WTC11 (cell line): ENCODE measurements at places on chromosomes 11 and 22.
A peak's percentile ranks its signal among the peaks of the same experiment; 100 is the strongest.

DNA sequence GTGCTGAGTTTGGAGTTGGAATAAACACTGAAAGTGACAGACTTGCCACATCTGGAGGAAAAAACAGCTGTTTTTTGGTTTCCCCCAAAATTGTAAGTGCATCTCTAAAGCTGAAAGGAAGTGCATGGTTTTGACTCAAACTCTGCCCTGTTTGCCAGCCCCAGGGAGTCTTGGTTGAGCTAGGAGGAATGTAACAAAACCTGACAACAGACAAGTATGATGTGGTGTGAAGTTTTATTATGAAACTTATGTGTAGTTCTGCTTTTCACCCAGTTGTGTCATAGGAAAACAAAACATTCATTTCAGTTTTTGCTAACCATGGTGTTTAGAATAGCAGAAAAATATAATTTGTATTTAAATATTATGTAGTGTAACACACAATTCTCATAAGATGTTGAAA lies 31.7 kb upstream of the PDE3B start:
- H3K36me3 ChIP-seq, result no peaks in the 10 kb centered on the region; the same call in 1 of the 2 replicates
- no peak overlapping the region for H3K27ac ChIP-seq
- H3K4me1 ChIP-seq, result no peaks in the 10 kb centered on the region
- DNase-seq, result no peak
- no peaks in the 10 kb centered on the region for H3K27me3 ChIP-seq

- peaks cover 33% of the 10 kb centered on the region for H3K4me1 ChIP-seq
- no peaks in the 10 kb centered on the region for H3K36me3 ChIP-seq
- no peak for DNase-seq
- H3K4me3 ChIP-seq, result no peak overlapping the region
- H3K27me3 ChIP-seq, result peaks cover 50% of the 10 kb centered on the region
Measured at GRCh38 chr22:43345761-43346301, 2.7 kb upstream of the SCUBE1 start.

DNA sequence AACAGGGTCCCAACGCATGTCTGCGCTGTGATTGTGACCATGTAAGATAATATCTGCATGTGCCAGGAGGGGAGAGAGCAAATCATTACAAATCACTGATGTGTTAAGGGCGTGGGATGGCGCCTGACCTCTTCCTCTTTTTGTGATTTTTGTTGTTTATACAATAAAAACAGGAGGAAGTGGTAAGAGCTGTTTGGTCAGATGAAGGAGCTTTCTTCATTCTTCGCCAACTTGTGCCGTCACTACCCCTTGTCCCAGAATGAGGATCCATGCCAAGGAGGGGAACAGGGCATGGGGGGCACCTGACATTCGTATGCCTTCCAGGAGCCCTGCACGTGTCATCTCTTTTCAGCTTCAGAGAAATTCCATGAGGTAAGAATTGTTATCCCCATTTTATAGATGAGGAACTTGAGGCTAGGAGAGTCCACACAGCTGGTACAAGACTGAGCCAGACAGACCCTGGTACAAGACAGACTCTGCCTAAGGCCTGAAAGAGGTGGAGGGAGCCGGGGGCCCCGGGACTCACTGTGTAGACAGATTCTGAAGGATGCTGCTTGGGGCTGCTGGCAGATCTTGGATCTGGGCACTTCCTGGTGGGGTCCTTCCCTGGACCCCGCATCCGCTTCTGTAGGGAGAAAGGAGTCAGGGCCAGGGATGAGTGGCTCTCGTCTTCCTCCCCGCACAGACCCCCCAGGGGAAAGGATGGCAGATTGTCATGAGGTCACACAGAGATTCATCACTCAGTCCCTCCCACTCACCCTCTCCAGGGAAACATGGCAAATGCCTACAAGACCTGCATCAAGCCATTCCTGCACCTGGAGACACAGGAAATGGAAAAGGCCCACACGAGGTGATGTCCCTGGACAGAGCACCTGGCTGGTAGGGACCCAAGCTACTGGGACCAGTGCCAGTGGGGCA lies 34.6 kb downstream of the NFAM1 start:
- no peak for DNase-seq
- no peaks in the 10 kb centered on the region; the same call in 1 of the 2 replicates for H3K27me3 ChIP-seq
- H3K36me3 ChIP-seq, result no peaks in the 10 kb centered on the region
- no peak overlapping the region for H3K4me3 ChIP-seq
- peaks cover 15% of the 10 kb centered on the region for H3K4me1 ChIP-seq

DNA sequence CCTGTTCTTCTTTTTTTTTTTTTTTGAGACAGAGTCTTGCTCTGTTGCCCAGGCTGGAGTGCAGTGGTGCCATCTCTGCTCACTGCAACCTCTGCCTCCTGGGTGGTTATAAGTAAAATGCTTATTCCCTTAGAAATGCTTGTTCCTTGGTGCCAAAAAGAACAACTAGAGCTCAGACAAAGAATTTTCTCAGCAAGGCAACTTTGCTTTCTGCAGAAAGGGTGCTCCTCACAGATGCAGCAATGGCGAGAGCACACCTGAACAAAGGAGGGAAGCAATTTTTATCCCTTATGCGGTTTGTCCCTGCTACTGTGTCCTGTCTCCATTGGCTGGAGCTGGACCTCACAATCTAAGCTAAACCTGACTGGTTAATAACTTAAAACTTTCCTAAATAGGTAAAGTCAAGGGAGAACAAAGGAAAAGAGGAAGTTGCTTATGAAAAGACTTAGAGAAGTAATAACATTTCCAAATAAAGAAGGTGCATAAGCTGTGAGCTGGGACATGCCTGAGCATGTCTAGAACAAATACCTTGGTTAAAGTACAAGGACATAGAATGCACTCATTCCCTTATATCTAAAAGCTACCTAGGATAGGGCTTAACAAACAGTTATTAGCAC lies 90.0 kb upstream of the PRR5 start:
- H3K36me3 ChIP-seq, result peaks cover 31% of the 10 kb centered on the region
- 0 out of 2 replicates have a peak, but pooled peaks cover 6% of the 10 kb centered on the region for H3K4me1 ChIP-seq
- peaks cover 9% of the 10 kb centered on the region for H3K27me3 ChIP-seq
- H3K27ac ChIP-seq, result no peak overlapping the region
- DNase-seq, result no peak

GRCh38 chr22:26516503-26516902 lies 4.2 kb upstream of the TFIP11 start:
- no peak overlapping the region for H3K27ac ChIP-seq
- H3K4me1 ChIP-seq, result peaks cover 17% of the 10 kb centered on the region
- H3K4me3 ChIP-seq, result no peak overlapping the region

GRCh38 chr11:110049501-110050200 lies 43.5 kb upstream of the ZC3H12C start:
- no peaks in the 10 kb centered on the region for H3K4me1 ChIP-seq
- no peaks in the 10 kb centered on the region; the same call in 1 of the 2 replicates for H3K27me3 ChIP-seq
- peaks cover 19% of the 10 kb centered on the region for H3K36me3 ChIP-seq
- no peak overlapping the region for H3K4me3 ChIP-seq
- H3K27ac ChIP-seq, result no peak overlapping the region
- no peak for DNase-seq

GRCh38 chr11:46521961-46522681 lies 71.7 kb downstream of the AMBRA1 start:
- no peak for DNase-seq
- peaks cover 36% of the 10 kb centered on the region for H3K4me1 ChIP-seq
- no peaks in the 10 kb centered on the region for H3K27me3 ChIP-seq

- peak overlapping the region; percentile 67; the same call in 1 of the 2 replicates for H3K27ac ChIP-seq
- peaks cover 20% of the 10 kb centered on the region for H3K4me1 ChIP-seq
- peaks cover 5% of the 10 kb centered on the region for H3K27me3 ChIP-seq
- H3K36me3 ChIP-seq, result peaks cover 2% of the 10 kb centered on the region
- DNase-seq, result no peak
Measured at GRCh38 chr11:67997475-67997921, 6.4 kb downstream of the UNC93B1 start.

GRCh38 chr11:120376547-120377182 lies 40.5 kb downstream of the ARHGEF12 start:
- peaks cover 16% of the 10 kb centered on the region for H3K36me3 ChIP-seq
- 0 out of 2 replicates have a peak overlapping the region, but pooled peaks have one; percentile 69 for H3K27ac ChIP-seq
- peaks cover 21% of the 10 kb centered on the region for H3K4me1 ChIP-seq
- no peak for DNase-seq
- no peaks in the 10 kb centered on the region for H3K27me3 ChIP-seq
- H3K4me3 ChIP-seq, result no peak overlapping the region

- peak; percentile 77 for DNase-seq
- H3K27ac ChIP-seq, result peak overlapping the region; percentile 84; the same call in 1 of the 2 replicates
- peaks cover 7% of the 10 kb centered on the region for H3K27me3 ChIP-seq
- no peaks in the 10 kb centered on the region for H3K36me3 ChIP-seq
- peak overlapping the region; percentile 87 for H3K4me3 ChIP-seq
Measured at GRCh38 chr11:59560290-59560701, 49.0 kb downstream of the OR4D9 start.

DNA sequence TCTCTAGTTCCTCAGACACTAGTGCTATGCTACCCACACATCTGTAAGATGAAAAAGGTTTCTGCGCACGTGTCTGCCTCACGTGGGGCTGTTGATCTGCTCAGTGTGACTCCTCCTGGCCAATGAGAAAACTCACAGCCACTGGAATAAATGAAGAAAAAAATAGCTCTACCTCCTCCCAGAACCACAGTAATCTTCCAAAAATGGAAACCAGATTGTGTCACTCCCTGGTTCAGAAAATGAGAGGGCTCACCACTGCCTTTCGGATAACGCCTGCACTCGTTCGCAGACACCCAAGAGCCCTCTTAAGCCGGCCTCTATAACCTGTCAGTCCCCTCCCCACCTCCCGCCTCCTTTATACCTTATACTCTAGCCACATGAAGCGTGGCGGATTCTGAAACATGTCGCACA lies 5.1 kb downstream of the APBB1 start:
- no peaks in the 10 kb centered on the region for H3K27me3 ChIP-seq
- no peak for DNase-seq
- no peaks in the 10 kb centered on the region for H3K36me3 ChIP-seq
- H3K4me3 ChIP-seq, result no peak overlapping the region

GRCh38 chr11:116871248-116871647 lies 33.8 kb upstream of the APOA1 start:
- H3K27ac ChIP-seq, result no peak overlapping the region
- no peak overlapping the region for H3K4me3 ChIP-seq
- H3K27me3 ChIP-seq, result no peaks in the 10 kb centered on the region
- no peak for DNase-seq
- H3K36me3 ChIP-seq, result peaks cover 51% of the 10 kb centered on the region

- H3K27me3 ChIP-seq, result no peaks in the 10 kb centered on the region
- H3K4me1 ChIP-seq, result peaks cover 20% of the 10 kb centered on the region
- H3K27ac ChIP-seq, result no peak overlapping the region
- no peak overlapping the region for H3K4me3 ChIP-seq
Measured at GRCh38 chr11:110830747-110831146, 118.5 kb upstream of the ARHGAP20 start.

GRCh38 chr11:61141601-61142028 lies 19.6 kb downstream of the VPS37C start:
- no peaks in the 10 kb centered on the region for H3K27me3 ChIP-seq
- peaks cover 9% of the 10 kb centered on the region; the same call in 1 of the 2 replicates for H3K36me3 ChIP-seq
- no peak for DNase-seq
- no peak overlapping the region for H3K27ac ChIP-seq

- peak overlapping the region; percentile 100 for H3K27ac ChIP-seq
- peaks cover 69% of the 10 kb centered on the region for H3K36me3 ChIP-seq
- DNase-seq, result peak; percentile 95
- peaks cover 3% of the 10 kb centered on the region; the same call in 1 of the 2 replicates for H3K27me3 ChIP-seq
- peaks cover 49% of the 10 kb centered on the region for H3K4me1 ChIP-seq
- H3K4me3 ChIP-seq, result peak overlapping the region; percentile 99
Measured at GRCh38 chr11:62881579-62882430, 1.1 kb downstream of the SLC3A2 start.

- peaks cover 40% of the 10 kb centered on the region for H3K4me1 ChIP-seq
- H3K4me3 ChIP-seq, result no peak overlapping the region
- no peak overlapping the region for H3K27ac ChIP-seq
- H3K27me3 ChIP-seq, result peaks cover 4% of the 10 kb centered on the region
- DNase-seq, result no peak
Measured at GRCh38 chr11:117931971-117932370, 2.8 kb upstream of the TMPRSS13 start.

GRCh38 chr11:10900681-10901415 lies 43.0 kb upstream of the ZBED5 start:
- H3K27ac ChIP-seq, result no peak overlapping the region
- DNase-seq, result no peak
- H3K4me1 ChIP-seq, result peaks cover 4% of the 10 kb centered on the region; the same call in 1 of the 2 replicates
- no peaks in the 10 kb centered on the region for H3K36me3 ChIP-seq
- no peaks in the 10 kb centered on the region; the same call in 1 of the 2 replicates for H3K27me3 ChIP-seq

DNA sequence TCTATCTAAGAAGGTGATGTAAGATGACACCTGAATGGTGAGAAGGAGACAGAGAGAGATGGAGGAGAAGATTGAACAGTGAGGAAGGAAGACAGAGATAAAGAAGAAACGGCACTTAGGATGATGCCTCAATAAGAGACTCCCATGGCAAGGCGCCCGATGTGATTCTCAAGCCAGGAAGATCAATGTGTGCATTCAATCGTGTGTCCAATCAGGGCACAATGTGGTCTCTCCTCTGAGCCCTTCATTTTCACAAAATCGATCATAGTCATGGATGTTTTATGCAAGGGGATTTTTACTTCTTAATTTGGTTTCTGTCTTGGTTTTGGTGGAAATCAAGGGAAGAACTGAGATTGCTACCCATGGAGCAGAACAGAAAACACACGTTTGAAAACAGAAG lies 19.9 kb upstream of the TMPRSS13 start:
- peaks cover under 1% of the 10 kb centered on the region; the same call in 1 of the 2 replicates for H3K27me3 ChIP-seq
- no peak overlapping the region for H3K4me3 ChIP-seq
- no peak overlapping the region for H3K27ac ChIP-seq

GRCh38 chr11:79092791-79093353 lies 348.0 kb downstream of the TENM4 start:
- no peak for DNase-seq
- H3K36me3 ChIP-seq, result no peaks in the 10 kb centered on the region
- H3K27me3 ChIP-seq, result no peaks in the 10 kb centered on the region
- no peak overlapping the region for H3K4me3 ChIP-seq
- no peak overlapping the region for H3K27ac ChIP-seq

DNA sequence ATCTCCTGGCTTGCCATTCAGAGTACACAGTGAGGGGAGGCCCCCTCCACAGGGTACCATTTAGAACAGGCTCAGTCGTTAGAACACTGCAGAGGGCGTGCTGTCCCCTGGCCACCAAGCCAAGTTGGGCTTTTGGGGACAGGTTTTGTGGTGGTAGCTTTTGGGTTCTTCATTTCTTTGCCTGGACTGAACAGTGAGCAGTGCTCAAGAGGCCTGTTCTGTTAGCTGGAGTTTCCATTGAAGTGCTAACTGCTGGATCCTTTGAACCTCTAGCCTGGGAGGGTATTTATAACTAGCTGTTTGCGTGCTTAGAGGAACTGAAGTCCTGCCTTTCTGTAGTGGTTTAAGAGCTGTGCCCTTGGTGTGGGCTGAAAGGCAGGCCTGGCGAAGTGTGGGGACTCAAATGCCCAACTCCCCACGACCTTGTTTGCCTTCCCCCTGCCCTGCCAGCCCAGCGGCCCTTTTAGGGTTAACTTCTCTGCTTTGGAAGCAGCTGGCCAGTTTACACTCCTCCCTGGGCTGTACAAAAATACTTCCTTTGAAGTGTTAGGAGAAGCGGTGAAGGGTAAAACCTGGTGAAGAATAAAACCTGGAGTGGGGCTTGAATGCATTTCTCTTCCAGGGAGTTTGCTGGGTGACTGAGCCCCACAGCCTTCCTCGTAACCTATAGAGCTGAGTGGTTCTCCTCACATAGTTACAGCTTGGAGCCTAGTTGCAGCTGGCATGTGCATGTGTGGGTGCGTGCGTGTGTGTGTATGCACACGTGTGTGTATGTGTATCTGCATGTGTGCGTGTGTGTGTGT lies 34.6 kb downstream of the ZNRF3 start:
- H3K36me3 ChIP-seq, result no peaks in the 10 kb centered on the region
- peaks cover 62% of the 10 kb centered on the region for H3K4me1 ChIP-seq
- peak overlapping the region; percentile 52; the same call in 1 of the 2 replicates for H3K27ac ChIP-seq
- H3K27me3 ChIP-seq, result no peaks in the 10 kb centered on the region
- H3K4me3 ChIP-seq, result peak overlapping the region; percentile 1
- no peak for DNase-seq

GRCh38 chr11:45298718-45299117 lies 12.6 kb upstream of the SYT13 start:
- H3K36me3 ChIP-seq, result no peaks in the 10 kb centered on the region
- peaks cover 92% of the 10 kb centered on the region for H3K27me3 ChIP-seq
- peak overlapping the region; percentile 83 for H3K27ac ChIP-seq
- peaks cover 20% of the 10 kb centered on the region for H3K4me1 ChIP-seq
- H3K4me3 ChIP-seq, result no peak overlapping the region
